Common myeloid progenitor, CD34-positive (primary cell): ENCODE measurements at places on chromosomes 16 and 17.
A peak's percentile ranks its signal among the peaks of the same experiment; 100 is the strongest.

DNA sequence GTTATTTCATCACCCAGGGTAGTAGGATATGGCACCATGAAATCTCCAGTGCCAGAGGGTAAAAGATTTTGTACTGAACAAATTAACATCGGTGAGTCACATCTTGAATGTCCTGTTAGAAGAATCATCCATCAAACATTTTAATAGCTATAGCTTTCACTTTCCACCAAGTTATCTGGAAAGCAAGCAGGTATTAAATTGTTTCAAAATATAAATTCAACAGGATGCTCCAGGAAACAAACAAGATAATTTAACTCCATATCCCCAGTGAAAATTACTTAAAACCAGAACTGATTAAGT lies 2.4 kb downstream of the VEZF1 start:
- DNase-seq = peak; percentile 42

- DNase-seq = no peak
These were observed 6.2 kb downstream of the BECN1 start for GRCh38 chr17:42817866-42818265.

DNA sequence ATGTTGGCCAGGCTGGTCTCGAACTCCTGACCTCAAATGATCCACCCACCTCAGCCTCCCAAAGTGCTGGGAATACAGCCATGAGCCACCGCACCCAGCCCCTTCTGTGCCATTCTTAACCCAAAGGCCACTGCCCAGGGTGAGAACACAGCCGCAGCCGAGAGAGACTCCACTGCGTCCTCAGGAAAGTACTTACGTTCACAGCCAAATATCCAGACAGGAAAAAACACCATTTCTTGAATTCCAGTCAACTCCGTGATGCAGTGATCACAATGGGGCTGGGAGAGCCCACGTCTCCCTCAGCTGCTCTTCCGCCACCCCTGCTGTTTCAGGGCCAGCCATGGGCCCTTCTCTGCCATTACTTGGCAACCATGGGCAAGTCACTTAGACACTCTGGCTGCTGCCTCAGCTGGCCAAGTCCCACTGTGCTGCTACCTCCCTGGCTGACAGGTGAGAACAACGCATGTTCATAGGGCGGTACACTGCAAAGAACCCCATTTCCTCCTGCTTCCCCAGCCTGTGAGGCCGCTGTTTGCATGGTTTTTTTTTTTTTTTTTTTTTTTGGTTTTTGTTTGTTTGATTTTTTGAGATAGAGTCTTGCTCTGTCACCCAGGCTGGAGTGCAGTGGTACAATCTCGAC lies 4.3 kb downstream of the CDIP1 start:
- DNase-seq = no peak

DNA sequence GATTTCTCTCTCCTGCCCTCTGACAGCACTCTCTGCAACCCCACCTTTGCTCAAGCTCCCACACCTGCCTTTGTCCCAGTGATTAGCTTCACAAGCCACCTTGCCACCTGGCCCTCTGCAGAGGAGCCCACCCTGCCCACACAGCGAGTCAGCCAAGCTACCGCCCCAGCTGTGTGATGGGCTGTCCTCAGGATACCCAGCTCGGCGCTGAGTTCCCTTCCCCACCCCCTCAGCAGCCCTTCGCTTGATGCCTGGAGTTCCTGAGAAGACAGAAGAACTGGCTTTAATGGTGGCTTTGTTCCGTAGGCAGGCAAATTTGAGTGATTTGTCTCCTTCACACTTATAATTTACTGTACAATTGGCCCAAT lies 266.4 kb downstream of the CBLN1 start:
- DNase-seq = no peak

DNA sequence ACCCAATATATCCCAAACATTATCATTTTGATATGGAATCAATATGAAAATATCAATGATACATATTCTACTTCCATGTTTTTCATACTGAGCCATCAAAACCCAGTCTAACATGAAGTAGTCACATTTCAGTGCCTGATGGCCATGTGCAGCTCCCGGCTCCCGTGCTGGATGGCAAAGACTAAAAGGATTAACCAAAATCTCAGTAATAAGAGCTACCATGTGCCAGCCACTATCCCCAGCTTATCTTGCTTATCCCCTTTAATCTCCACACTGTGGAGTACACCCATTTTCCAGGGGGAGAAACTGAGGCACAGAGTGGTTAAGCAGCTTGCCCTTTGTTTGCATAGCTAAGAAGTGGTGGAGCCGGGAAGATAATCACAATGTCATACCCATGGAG lies 9.2 kb downstream of the CD300LG start:
- DNase-seq = no peak
